NCI-H1436 treated with DMSO at 0.1 percent for 48 hours (cell line): ENCODE measurements at places on chromosomes 13 and 19.

DNA sequence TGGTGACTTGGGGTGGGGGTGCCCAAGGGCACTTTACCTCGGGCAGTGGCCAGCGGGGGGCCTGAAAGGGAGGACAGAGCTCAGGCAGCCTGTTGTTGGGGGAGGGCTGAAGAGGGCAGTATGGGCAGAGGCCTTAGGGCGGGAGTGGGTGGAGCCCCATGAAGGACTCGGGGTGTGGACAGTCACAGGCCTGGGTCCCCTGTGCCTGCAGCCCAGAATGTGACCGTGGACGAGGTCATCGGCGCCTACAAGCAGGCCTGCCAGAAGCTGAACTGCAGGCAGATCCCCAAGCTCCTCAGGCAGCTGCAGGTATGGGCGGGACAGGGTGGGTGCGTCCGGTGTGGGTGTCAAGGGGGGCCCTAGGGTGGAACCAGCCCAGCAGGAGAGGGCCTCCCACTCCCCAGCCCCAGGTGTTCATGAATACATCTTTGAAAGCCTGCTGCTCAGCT is 22.5 kb downstream of the NKPD1 start:
- no peak for DNase-seq

DNA sequence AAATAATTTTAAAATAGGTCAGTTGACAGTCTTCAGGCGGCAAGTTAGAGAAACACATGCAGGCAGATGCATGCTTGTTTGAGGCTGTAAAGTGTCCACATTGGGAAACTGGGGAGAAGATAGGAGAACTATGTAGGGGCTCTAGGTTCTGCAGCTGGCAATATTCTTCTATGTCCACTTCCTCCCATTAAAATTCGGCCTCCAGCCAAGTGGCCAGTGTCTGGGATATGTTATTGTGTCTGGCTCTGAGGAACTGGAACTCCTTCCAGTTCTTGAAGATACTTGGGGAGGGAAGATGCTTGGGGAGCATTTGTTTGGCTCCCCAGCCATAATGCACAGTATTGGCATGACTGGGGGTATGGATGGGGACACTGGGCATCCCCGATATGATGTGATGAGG is 20.9 kb upstream of the KLF2 start:
- no peak for DNase-seq

DNA sequence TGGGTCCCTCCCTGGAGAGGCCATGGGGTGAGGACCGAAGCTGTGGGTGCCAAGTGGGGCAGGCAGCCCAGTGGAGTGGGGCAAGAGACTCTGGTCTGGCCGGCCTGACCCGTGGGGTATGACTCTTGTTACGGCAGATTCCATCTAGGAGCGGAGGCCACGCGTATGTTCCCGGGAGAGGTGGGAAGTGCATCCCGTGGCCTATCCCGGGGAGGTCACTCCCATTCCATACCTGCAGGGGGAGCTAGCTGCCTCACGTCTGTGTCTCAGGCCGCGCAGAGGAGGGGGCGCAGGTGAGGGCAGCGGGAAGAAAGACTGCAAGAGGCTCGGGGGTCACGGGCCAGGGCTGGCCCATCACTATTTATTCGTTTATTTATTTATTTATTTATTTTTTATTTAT is 4.9 kb downstream of the CSNK1G2 start:
- DNase-seq = no peak

DNA sequence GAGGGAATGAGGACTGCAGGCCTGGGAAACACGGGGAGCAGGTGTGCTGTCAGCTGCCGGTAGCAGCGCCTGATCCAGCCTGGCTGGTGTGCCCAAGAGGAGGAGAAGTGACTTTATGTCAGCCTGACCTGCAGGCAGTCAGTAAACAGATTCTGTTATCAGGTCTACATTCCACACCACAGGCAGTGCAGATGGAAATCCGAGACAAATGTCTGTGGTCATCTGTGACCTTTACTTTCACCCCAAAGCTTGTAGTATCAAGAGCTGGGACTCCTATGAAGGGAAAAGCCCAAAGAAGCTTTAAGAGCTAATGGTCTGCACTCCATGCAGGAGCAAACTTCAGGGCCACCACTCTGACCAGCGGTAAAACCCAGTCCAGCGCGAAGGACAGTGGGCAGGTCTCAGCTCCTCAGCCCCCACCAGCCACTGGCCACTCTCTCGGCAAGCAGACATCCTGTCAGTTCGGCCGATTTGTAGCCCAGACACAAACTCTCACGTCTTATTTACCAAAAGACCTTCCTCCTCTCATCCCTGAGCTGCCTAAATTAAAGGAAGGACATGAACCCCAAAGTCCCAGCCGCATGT is 7.7 kb downstream of the EPS15L1 start:
- DNase-seq = no peak

- DNase-seq = no peak
Measured at GRCh38 chr19:42657556-42657955, 62.8 kb upstream of the CEACAM8 start.

DNA sequence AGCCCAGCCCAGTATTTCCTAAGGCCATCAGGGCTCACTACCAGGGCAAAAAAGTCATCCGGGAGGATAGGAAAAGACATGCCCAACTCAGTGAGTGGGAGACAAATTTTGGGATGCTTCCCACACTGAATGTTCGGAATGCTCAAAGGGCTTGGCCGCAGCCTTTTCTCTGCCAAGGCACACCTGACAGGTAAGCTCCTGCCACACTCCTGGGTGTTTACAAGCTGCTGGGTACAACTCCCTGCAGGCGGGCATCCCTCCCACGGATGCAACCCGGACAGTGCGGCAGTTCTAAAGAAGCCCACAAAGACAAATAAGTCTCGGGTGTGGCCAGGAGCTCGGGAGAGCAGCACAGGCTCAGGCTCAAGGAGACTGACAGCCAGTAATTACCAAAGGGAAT is 28.1 kb downstream of the SLC7A1 start:
- no peak for DNase-seq

- no peak for DNase-seq
Measured at GRCh38 chr13:37681281-37682032, 82.9 kb upstream of the POSTN start.

- no peak for DNase-seq
Measured at GRCh38 chr13:33717775-33718174, 100.2 kb upstream of the RFC3 start.

- DNase-seq = no peak
Measured at GRCh38 chr13:31063772-31064171, 97.9 kb downstream of the HSPH1 start.

DNA sequence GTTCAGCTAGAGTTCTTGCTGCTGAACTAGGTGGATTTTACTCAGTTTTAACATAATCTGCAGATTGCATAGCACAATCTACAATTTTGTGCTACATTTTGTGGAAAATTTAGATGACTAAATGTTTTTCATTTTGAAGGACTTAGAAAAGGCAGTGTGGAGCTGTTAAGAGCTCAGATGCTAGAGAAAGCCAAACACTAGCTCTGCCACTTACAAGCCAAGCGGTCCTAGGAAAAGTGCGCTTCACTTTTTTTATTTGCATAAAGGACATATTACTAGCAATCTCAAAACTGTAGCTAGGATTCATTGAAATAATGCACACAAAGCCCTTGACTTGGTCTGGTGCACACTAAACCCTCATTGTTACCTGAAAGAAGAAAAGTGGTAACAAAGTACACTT is 8.1 kb upstream of the CSNK1A1L start:
- DNase-seq = no peak

DNA sequence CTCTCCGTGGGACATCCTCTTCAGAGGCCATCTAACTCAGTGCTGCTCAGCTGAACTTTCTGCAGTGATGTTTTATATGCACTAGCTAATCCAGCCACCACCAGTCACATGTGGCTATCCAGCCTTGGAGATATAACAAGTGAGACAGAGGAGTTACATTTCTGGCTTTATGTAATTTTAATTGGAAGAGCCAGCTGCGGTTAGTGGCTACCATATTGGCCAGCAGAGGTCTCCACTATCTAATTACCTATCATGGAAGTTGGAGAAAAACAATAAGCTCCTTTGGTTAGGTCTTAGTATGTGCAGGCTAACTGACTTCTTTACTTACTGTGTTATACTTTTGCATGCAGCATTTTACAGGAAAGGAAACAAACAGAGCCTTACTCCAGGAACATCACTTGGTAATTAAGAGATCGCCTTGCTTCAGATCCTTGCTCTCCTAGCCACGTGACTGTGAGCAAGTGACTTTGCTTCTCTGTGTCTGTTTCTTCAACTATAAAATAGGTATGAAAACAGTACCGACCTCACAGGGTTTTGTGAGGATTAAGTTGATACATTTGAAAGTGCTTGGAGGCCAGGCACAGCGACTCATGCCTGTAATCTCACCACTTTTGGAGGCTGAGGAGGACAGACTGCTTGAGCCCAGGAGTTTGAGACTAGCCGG is 1.6 kb upstream of the KLK10 start:
- peak; percentile 66 for DNase-seq

- DNase-seq = no peak
Measured at GRCh38 chr19:1055886-1056620, 10.9 kb upstream of the ARHGAP45 start.

- no peak for DNase-seq
Measured at GRCh38 chr19:43735957-43736356, 18.8 kb downstream of the SMG9 start.

DNA sequence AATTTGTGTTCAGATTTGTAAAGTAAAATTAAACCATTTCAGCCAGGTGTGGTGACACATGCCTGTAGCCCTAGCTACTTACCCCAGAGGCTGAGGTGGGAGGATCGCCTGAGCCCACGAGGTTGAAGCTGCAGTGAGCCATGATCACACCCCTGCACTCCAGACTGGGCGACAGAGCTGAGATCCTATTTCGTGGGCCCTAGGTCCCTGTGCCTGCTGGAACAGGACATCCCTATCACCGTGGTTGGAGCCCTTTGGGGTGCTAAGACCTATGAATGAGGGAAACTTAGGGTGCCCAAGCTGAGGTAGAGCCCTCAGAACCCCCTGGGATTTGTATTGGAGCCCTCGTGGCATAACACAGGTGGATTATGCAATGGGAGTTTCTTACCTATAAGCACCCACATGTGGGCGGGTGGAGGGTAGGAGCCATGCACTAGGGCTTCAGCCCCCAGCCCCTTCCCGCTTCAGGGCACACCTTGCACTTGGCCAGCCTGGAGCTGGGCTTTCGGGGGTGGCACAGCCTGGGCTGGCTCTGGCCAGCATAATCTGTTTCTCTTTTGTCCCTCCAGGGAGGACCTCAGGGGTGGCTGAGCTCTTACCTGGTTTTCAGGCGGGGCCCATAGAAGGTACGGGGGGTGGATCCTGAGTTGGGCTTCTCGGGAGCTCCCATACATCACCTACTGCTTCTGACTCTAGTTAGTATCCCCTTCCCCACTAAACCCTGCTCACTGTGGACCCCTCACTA is 7.2 kb upstream of the USF2 start:
- no peak for DNase-seq

GRCh38 chr19:31232180-31232579 is 117.1 kb downstream of the TSHZ3 start:
- no peak for DNase-seq

GRCh38 chr13:20369886-20370361 is 137.8 kb upstream of the GJB6 start:
- DNase-seq = no peak

- no peak for DNase-seq
Measured at GRCh38 chr13:24280720-24281119, 28.7 kb upstream of the C1QTNF9 start.

DNA sequence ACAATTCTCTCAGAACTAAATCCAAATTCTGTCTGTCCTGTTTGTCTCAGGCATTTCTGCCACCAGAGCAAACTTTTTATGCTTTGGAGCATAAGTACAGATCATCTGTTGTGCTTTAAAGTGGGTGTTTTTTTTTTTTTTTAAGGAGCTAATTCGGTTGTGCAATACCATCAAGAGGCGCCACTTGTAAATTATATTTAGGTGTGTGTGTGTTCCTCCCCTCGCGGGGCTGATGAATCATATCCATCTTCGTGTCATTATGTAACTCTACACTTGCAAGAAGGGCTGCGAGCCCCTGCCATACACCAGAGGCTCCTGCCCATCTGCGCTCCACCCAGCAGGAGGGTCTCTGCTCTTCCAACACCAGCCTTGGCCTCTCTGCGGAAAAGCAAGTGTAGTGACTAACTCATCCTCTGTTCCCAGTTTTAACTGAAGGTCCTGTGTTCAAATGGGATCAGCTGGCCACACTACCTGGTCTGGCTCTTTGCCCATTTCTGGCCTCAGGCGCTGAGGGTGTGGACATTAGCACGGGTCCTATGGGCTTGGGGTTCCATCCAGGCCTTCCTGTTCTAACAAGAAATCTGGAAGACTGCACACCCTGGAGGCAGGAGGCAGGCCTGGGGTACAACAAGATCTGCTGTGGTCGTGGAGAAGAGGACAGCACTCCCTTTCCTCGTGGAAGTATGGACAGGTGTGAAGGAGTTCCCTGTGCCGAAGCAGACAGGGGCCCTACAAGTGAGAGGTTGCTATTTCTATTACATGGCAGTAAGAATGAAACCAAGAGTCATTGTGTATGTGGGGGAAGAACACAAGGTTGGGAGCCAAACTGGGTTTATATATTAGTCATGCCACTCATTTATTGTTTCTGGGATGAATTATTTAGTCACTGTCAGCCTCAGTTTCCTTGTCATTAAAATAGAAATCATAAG is 96.1 kb upstream of the MBNL2 start:
- DNase-seq = peak; percentile 46

DNA sequence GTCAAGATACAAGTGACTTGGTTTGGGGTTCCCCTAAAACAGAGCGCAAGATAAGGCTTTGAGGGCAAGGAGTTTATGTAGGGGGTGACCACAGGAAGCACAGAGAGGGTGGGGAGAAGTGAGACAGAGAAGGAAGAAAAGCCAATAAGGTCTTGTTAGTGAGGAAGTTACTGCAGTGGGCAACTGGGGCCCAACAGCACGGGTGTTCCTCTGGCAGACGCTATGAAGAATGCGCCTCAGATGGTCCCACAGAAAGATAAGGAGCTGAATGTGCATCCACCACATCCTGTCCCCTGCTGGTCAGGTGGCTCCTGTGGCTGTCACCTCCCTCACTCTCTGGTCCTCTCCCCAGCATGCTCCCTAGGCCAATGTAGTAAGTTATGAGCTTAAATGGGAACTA is 333.5 kb downstream of the TSHZ3 start:
- no peak for DNase-seq

DNA sequence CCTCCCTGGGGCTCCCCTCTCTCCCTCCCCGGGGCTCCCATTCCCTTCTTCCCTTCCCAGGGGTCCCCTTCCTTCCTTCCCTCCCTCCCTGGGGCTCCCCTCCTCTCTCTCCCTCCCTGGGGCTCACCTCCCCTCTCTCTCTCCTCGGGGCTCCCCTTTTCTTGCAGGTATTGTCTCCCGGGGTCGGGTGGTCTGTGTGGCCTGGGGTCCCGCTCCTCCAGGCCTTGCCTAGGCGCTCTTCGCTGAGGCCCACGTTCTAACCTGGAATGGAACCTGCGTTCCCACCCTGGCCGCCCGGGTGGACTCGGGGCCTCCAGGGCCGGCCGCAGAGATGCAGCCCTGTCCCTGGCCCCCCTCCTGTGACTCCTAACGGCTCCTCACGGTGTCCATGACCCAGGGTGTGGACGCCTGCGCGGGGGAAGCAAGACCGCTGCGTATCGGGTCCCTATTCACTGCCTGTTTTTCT is 940 bp upstream of the DCUN1D2 start:
- no peak for DNase-seq

DNA sequence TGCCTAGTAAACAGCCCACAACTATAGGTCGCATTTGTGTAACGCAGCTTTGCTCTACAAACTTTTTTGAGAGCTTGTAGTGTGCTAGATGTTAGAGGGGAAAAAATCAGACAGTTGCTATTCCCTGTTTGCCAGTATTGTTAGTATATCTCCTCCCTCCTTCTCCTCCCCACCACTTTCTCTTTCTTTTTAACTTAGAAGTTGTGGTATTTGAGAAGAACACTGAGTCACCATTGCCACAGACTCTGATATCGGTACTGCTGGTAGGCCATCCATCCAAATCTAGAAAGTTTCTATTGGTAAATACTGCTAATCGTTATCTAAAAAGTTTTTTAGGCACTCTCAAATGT is 666 bp downstream of the POMP start:
- no peak for DNase-seq
